ENCODE measurements at places on chromosomes 4 and X. TPM values are rescaled to one million over a fixed set of nuclear protein-coding genes. Genes with fewer than 3 reads are reported as not detected.

DNA sequence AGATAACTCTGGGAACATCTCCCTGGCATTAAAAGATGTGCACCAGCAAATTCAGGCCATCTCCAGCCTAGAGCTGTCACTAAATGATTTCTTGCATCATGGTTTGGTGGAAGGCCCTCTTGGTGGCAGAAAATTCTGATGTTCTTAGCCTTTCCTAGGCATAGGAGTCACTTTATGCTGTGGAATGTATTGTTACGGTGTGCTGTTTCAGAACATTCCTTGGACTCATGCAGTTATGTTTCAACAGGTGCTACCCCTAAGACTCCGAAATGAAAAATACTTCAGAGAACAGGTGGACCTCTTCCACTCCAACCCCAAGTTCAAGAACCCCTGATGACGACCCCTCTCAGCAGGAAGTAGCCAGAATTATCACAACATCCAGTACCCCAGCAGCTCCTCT, 20.3 kb upstream of the PAPSS1 start:
- no peak for DNase-seq

DNA sequence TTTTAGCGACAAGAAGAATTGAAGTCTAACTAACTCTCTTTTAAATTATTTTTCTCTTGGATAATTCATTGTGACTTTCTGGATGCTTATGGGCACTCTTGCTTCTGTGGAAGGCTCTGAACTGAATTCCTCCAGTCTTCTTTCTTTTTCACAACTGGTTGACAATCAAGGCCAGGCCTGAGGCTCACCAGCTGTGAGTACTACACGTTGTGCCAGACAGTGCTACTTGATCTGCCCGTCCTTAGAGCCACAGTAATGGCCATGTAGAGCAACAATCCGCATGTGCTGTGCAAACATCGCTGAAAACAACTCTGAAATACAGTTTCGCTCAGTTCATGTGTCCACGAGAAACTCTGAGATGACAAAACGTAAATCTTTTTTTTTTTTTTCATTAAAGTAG, 1336.3 kb upstream of the AGA start:
- no peak for DNase-seq

- no peak for DNase-seq
Observed at GRCh38 chr4:3677748-3678070, 88.5 kb upstream of the ADRA2C start.

DNA sequence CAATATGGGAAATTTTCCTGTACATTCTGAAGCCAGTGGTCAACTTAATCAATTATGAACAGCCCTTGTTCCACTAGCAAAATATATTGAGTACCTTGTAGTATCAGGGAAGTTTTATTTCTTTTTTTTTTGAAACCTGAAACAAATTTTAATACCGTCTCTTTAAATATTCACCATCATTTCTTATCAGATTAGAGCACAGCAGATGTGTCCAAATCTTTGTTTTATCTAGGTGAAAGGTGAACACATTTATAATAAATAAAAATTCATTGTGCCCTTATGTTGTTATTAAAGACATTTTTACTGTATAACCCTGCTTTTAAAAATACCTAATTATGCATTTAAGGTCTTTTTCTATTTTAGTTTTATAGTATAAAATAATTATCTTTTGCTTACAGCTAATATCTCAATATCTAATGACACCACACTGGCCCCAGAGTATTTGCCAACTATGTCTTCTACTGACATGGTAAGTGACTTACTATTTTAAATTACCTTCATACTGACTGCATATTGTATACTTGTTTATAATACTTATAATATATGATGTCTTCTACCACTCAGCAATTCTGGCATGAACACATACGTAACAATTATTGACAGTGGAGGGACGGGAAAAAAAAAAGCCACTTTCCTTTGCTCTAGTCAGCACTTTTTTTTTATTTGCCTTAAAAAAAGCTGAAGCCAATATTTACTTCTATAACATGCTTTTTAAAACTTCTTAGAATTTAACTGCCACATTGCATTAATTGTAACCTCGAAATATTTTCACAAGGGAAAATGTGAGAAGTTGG, 147.9 kb downstream of the SLC4A4 start:
- DNase-seq: no peak

DNA sequence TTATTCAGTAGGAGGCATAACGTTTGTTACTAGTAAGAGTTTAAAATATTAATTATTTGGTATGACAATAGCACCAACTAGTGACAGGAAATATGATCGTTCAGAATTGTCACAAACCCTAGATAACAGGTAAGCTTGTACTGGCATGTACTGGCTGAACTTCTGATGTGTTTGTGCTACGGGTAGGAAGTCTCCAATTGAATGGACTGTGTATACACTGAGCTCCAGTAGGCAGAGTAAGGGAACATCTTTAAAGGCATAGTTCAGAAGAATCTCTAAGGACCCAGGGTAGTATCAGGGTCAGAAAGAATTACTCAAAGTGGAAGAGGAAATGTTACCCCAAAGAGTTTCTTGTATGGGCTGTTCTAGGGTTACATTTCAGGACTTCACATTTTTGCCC, 230.4 kb downstream of the EDA2R start:
- DNase-seq: no peak

DNA sequence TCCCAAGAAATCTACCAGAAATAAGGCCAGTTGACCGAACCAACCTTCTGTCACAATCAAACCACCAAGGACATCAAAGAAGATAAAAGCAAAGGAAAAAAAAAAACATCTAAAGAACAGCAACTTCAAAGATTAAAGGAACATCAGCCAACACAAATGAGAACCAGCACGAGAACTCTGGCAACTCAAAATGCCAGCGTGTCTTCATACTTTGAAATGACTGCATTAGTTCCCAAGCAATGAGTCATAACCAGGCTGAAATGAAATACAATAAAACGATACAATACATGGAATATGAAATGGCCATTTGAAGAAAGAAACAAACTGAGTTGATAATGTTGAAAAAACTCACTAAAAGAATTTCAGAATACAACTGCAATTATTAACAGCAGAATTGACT, 611.6 kb upstream of the GRIA3 start:
- DNase-seq: no peak

GRCh38 chrX:18616688-18617406, 55.1 kb downstream of the RS1 start:
- no peak for DNase-seq

GRCh38 chr4:95439896-95440295, 108.9 kb downstream of the UNC5C start:
- no peak for DNase-seq

- DNase-seq: no peak
Observed at GRCh38 chr4:8083086-8083825, 75.4 kb downstream of the ABLIM2 start.

DNA sequence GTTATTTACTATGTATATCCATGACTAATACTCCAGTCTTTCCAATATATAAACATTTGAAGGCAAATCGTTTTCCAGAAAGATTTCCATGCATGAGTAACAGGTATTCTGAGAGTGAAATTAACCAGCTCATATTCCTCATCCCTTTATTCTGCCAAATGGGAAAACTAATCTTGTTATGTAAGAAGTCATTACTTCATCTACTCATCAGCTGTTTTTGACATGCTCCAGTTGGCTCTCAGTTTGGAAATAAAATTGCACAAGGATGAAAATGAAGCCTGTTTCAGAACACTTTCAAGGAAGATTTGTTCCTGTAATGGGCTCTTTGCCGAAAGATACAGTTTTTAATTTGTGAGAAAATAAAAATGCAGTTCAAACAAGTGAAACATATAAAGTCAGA, 121.9 kb downstream of the KCTD8 start:
- no peak for DNase-seq

GRCh38 chr4:87523307-87523706, 5.9 kb downstream of the SPARCL1 start:
- DNase-seq: no peak

GRCh38 chrX:44157283-44157682, 184.1 kb upstream of the NDP start:
- DNase-seq: no peak

GRCh38 chr4:188275686-188276085, 136.4 kb downstream of the TRIML1 start:
- DNase-seq: no peak

GRCh38 chr4:79287718-79288117, 38.1 kb downstream of the NAA11 start:
- no peak for DNase-seq

GRCh38 chrX:149494844-149495565, 10.1 kb downstream of the IDS start:
- no peak for DNase-seq

DNA sequence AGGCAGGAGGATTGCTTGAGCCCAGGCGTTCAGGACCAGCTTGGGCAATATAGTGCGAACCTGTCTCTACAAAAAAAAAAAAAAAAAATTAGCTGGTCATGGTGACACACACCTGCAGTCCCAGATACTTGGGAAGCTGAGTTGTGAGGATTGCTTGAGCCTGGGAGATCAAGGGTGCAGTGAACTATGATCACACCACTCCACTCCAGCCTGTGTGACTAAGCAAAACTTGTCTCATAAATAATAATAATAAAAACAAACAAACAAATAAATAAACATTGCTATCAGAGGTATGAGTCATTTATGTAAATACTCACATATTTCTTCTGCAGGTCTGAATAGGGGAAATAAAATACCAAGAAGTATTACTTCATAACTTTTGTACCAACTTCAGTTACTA, 1372.7 kb upstream of the AGA start:
- DNase-seq: no peak

The OR13H1 gene
- not detected for total RNA-seq

The S100G gene
- not detected for total RNA-seq

The GSX2 gene
- not detected for total RNA-seq

The PDGFC gene
- total RNA-seq: 9.8 TPM

The GPR119 gene
- not detected for total RNA-seq
